ENCODE measurements at places on chromosomes 3 and 15. TPM values are rescaled to one million over a fixed set of nuclear protein-coding genes. Genes with fewer than 3 reads are reported as not detected.
A peak's percentile ranks its signal among the peaks of the same experiment; 100 is the strongest.

DNA sequence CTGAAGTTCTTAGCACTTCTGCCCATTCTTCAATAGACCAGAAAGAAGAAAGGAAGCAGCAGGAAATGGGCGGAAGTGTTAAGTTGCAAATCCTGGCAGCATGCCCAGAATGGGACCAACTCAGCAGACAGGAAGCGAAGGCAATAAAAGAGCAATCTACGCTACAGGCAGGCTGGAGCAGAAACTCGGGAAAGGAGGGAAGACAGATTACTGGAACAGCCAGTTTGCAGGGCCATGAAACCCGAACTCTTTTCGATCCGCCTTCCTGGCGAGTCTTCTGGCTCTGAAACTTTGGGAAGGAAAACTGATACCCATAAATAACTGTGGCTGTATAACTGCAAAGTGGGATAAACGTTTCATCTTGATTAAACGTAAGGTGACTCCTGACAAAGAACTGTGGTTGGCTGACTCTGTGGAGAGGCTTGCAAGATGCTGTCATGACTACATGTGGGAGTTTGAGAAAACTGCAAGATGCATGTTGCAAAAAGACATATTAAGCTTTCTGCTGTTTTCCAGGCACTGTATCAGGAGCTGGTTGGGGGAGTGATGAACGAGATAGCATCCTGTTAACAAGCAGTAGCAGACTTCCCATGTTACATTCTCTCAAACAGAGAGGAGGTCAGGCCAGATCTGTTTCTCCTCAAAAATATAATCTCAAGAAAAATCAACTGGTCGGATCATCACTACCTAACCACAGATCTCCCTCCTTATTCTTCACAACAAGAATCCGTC, 67.8 kb downstream of the FMN1 start:
- H3K4me1 ChIP-seq = peaks cover 17% of the 10 kb centered on the region
- no peaks in the 10 kb centered on the region for H3K27me3 ChIP-seq
- H3K36me3 ChIP-seq = no peaks in the 10 kb centered on the region

DNA sequence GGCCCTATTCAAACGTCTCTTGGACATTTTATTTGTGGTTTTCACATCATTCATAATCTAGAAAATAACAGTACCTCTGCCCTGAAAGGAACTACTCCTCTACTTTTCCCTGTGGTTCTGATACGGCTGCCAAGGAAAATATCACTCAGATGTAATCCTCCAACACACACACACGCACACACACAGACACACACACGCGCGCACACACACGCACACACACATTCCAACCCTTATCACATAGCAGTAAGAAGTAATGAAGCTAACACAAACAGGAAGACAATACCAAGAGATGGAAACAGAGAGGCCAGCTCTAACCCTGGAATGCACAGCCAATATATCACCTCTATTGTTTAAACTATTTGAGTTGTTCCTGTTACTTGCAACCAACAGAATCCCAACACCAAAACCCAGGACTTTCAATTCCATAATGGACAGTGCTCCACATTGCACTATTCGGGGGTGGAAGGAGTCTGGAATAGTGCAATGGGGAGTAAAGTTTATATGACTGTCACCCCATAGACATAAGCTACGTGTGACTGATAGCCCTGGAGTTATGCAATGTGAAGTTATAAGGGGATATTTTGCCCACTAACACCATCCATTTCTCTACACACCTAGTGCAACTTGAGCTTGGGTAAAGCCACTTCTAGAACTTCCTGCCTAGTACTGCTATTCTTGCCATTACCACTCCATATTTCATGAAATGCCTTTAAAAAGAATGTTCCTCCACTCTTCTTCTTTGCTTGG, 71.3 kb upstream of the FNDC3B start:
- no peaks in the 10 kb centered on the region for H3K27me3 ChIP-seq
- H3K4me3 ChIP-seq = no peak overlapping the region
- no peaks in the 10 kb centered on the region for H3K36me3 ChIP-seq
- peak overlapping the region; percentile 59 for H3K27ac ChIP-seq

DNA sequence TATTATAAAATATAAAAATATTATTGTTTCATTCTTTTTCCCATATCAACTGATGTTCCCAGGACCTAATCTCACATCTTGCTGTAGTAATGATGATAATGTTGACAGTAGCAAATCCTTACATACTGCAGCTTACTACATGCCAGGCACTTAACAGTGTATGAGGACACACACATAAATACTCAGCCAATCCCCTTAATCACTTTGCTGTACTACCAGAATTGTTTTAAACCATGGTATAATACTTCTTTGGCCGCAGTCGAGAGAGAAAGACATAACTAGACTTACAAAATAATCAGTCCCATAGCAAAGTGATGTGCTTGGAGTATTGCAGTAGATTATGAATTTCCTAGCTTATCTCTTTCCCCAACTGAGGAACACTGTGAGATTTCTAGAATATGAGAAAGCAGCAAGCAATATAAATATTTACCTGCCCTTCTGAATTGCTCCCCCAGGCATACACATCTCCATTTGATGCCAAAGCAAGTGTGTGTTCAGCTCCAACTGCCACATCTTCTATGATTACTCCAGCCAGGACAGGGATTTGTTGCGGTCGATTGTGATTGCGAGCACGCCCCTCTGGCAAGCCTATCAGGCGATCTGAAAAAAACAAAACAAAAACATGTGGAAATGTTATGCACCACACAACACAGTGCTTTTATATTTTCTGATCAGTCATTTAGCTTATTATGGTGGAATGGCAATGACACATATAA, 33.0 kb downstream of the FBXL22 start:
- H3K36me3 ChIP-seq = peaks cover 100% of the 10 kb centered on the region
- H3K27ac ChIP-seq = no peak overlapping the region
- no peak overlapping the region for H3K4me3 ChIP-seq
- DNase-seq = no peak
- no peaks in the 10 kb centered on the region for H3K4me1 ChIP-seq

- peak; percentile 66 for DNase-seq
- no peak overlapping the region for H3K4me3 ChIP-seq
- H3K36me3 ChIP-seq = peaks cover 7% of the 10 kb centered on the region
- H3K4me1 ChIP-seq = peaks cover 82% of the 10 kb centered on the region
Observed at GRCh38 chr3:37770938-37771918, 90.5 kb upstream of the CTDSPL start.

- no peak overlapping the region for H3K4me3 ChIP-seq
- H3K36me3 ChIP-seq = no peaks in the 10 kb centered on the region
- peaks cover 3% of the 10 kb centered on the region for H3K27me3 ChIP-seq
Observed at GRCh38 chr3:139227165-139227564, 116.7 kb upstream of the MRPS22 start.

- no peaks in the 10 kb centered on the region for H3K27me3 ChIP-seq
- no peaks in the 10 kb centered on the region for H3K4me1 ChIP-seq
- DNase-seq = no peak
- H3K4me3 ChIP-seq = no peak overlapping the region
- H3K27ac ChIP-seq = no peak overlapping the region
- H3K36me3 ChIP-seq = no peaks in the 10 kb centered on the region
Observed at GRCh38 chr3:104598848-104599511, 767.7 kb upstream of the ALCAM start.

DNA sequence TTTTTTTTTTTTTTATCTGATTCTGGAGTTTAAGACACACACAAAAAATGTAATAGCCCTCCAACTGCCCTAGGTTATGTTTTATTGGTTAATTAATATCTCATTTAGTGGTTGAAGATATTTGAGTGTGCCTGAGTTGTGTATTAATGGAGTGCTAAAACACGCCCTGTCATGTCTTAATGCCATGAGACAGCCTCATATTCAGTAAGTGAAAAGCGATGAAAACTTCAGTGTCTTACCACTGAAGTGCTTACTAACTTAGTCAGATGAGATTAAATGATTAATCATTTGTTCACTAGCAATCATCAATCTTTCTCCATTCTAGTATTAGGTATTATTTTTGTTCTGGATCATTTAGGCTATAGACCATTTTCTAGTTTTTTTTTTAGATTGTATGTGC, 544.7 kb upstream of the ROBO2 start:
- no peaks in the 10 kb centered on the region for H3K36me3 ChIP-seq
- no peak overlapping the region for H3K4me3 ChIP-seq
- no peaks in the 10 kb centered on the region for H3K27me3 ChIP-seq
- H3K27ac ChIP-seq = no peak overlapping the region

GRCh38 chr3:4514916-4515315, 21.8 kb downstream of the ITPR1 start:
- peaks cover 78% of the 10 kb centered on the region for H3K4me1 ChIP-seq
- no peaks in the 10 kb centered on the region for H3K36me3 ChIP-seq
- H3K27ac ChIP-seq = no peak overlapping the region
- no peaks in the 10 kb centered on the region for H3K27me3 ChIP-seq
- DNase-seq = no peak

- H3K4me3 ChIP-seq = no peak overlapping the region
- no peaks in the 10 kb centered on the region for H3K36me3 ChIP-seq
- H3K27me3 ChIP-seq = peaks cover 28% of the 10 kb centered on the region
- no peaks in the 10 kb centered on the region for H3K4me1 ChIP-seq
- DNase-seq = no peak
Observed at GRCh38 chr15:55527150-55527549, 19.1 kb upstream of the DNAAF4 start.

DNA sequence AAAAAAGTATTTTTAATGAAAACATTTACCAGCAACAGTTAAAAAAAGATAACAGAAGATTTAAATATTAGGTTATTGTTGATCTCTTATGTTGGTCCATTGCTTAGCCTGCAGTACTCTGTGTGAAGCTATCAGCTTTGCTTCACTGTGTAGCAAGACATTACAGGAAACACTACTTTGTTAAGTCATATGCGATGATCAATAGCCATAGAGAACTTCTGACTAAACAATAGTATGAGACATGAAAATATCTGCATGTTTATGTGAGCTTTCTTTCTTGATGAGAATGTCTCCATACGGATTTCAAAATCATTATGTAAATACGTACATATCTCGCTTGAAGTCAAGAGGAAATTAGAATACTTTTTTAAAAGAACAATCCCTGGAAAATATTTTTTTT, 27.0 kb upstream of the CAPN3 start:
- H3K27ac ChIP-seq = no peak overlapping the region
- no peak for DNase-seq
- H3K4me1 ChIP-seq = peaks cover 12% of the 10 kb centered on the region
- no peak overlapping the region for H3K4me3 ChIP-seq

DNA sequence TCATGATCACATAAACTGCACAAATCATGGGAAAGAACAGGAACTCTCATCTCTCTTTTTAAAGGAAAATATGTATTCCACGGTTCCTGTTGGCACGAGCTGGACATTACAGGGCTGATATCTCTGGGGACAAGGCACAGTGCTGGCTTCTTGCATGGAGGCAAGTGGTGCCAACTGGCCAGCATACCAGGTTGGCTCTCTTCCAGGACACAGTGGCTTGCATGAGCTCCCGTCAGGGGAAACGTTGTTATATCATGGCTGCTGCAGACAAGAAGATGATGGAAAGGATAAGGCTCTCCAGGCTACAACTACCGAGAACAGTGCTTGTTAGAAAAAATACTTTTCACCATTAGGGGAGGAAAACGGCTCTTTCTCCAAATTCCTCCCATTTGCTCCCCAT, 283.9 kb downstream of the RORA start:
- H3K27me3 ChIP-seq = no peaks in the 10 kb centered on the region
- H3K4me1 ChIP-seq = peaks cover 46% of the 10 kb centered on the region
- DNase-seq = peak; percentile 75
- peak overlapping the region; percentile 8 for H3K27ac ChIP-seq

- no peak overlapping the region for H3K4me3 ChIP-seq
- peaks cover 34% of the 10 kb centered on the region for H3K4me1 ChIP-seq
- DNase-seq = no peak
- no peaks in the 10 kb centered on the region for H3K36me3 ChIP-seq
Observed at GRCh38 chr15:25673351-25673750, 189.8 kb downstream of the ATP10A start.

DNA sequence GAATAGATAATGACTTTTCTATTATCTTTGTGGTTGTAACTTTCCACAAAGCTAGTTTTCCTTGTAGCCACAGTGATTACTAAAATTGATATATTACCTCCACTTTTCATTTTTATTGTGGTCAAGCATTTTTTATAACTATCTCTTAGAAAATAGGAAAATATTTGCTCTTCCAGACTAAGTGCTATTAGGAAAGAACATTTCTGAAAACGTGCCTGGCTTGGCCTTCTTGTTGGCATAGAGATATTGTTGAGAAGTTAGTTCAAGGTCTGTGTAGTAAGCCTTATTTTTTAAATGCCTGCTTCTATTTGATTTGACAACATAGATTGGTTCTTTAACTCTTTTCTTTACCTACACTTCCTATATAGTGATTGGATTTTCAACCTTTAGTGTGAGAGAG, 101.7 kb downstream of the IL1RAP start:
- H3K27me3 ChIP-seq = no peaks in the 10 kb centered on the region
- DNase-seq = no peak
- no peaks in the 10 kb centered on the region for H3K36me3 ChIP-seq
- H3K4me1 ChIP-seq = no peaks in the 10 kb centered on the region

DNA sequence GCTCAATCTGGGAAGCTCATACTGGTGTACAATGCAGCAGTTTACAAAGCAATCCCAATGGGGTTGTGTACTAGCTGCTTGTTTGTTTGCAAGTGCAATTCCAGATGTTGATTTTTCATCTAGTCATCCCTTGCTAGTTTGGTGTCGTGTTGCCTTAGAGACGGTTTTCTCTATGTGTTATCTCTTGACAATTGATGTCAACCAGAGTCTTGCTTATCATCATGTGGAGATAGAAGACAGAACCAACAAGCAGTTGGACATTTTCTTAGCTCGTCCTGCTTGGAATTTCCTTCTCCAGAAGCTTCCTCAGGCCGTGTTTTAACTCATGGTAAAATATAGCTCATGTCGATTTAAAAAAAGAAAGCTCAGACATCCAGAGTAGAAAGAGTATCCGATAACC, 262.0 kb upstream of the KCNH8 start:
- no peak overlapping the region for H3K27ac ChIP-seq
- H3K36me3 ChIP-seq = no peaks in the 10 kb centered on the region
- H3K4me3 ChIP-seq = no peak overlapping the region
- peaks cover 5% of the 10 kb centered on the region for H3K27me3 ChIP-seq
- no peaks in the 10 kb centered on the region for H3K4me1 ChIP-seq

DNA sequence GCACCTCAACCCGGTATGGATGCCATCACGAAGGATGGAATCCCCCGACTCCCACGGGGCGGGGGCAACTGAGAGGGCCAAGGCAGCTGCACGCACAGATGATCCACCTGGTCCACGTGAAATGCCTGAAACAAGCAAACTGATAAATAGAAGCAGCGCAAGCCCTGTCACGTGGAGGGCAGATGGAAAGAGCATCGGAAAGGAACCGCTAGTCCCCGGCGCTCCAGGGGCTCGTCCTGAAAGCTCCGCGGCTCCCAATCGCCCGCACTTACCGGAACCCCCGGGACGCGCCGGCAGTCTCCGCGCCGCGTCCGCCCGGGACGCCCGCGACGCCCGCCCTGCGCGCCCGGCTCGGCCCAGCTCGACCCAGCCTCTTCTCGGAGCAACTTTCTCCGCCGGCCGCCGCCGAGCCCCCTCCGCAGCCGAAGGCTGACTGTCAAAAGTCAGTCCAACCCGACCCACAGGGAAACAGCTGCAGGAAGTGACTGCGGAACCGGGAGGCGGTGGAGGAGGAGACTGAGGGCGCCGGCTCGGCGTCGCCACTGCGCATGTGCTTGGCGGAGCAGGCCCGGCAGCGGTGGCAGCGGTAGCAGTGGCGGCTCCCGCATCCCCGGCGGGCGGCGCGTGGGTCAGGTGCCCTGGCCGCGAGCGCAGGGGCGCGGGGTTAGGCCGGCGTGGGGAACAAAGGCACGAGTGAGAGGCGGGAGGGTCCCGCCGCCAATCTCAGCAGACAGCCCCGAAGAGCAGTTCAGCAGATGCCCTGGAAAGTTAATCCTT, at the start of gene ZMAT3:
Gene ZMAT3 (minus strand): TSS at position 487 of the 777 bp plus-strand sequence. CDS start 4,057 bp downstream, outside the sequence.
- H3K36me3 ChIP-seq = peaks cover 10% of the 10 kb centered on the region
- H3K4me3 ChIP-seq = peak within 1 kb of the TSS; percentile 80
- no peaks in the 10 kb centered on the region for H3K27me3 ChIP-seq
- peak; percentile 89 for DNase-seq
- H3K27ac ChIP-seq = peak within 1 kb of the TSS; percentile 93
- H3K4me1 ChIP-seq = peaks cover 56% of the 10 kb centered on the region

GRAMD2A gene
- not detected for total RNA-seq

FEZF2 gene
- total RNA-seq = not detected

ARPP21 gene
- not detected for total RNA-seq

SLC9C1 gene
- total RNA-seq = 1.3 TPM

ZIC4 gene
- not detected for total RNA-seq

Data from left ventricle myocardium inferior (tissue), 1 donor.